Fibroblast of pulmonary artery (primary cell): ENCODE measurements at places on chromosomes 12 and 14.

- peak; percentile 79 for DNase-seq
These were observed 15.1 kb upstream of the GRIP1 start for GRCh38 chr12:66693901-66694513.

- DNase-seq, result no peak
These were observed 231.0 kb upstream of the ATP2B1 start for GRCh38 chr12:89939522-89940215.

- DNase-seq, result no peak
These were observed 110.0 kb downstream of the EPS8 start for GRCh38 chr12:15679151-15679550.

DNA sequence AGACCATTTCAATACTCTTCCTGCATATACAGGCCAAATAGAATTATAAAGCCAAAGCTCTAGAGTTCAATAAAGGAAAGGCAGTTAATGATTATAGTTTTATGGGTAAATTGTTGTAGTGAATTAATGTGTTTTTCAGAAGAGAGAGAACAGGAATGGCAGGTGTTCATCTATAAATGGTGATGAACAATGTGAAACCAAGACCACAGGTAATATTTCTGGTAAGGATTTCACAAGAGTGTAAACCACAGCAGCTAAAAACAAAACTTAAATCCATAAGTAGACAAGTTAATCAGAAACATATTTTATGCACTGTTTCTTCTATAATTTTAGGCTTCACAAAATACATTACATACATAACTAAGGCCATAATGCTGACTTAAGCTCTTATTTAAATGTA lies 204.4 kb downstream of the SYT1 start:
- no peak for DNase-seq

DNA sequence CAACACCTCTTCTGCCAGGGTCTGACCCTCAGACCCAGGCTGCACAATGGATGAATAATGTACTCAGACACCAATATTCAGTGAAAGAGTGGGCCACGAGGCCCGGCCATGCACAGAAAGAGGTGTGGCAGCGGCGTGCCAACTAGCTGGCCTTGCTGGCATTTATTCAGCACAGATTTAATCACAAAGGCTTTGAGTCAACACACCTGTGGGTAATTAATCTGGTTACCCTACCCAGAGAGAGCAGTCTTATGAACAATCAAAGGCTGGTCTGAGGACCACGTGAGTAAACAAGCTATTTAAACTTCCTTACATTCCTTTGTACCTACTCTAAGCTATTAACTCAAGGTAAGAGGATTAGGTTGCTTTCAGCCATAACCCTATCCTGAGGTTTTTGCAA lies 324.8 kb downstream of the C12orf50 start:
- DNase-seq, result no peak

- DNase-seq, result peak; percentile 6
These were observed 49.9 kb downstream of the IFNG start for GRCh38 chr12:68109444-68110217.

- peak; percentile 10 for DNase-seq
These were observed 180.0 kb downstream of the RBM19 start for GRCh38 chr12:113786107-113786506.

DNA sequence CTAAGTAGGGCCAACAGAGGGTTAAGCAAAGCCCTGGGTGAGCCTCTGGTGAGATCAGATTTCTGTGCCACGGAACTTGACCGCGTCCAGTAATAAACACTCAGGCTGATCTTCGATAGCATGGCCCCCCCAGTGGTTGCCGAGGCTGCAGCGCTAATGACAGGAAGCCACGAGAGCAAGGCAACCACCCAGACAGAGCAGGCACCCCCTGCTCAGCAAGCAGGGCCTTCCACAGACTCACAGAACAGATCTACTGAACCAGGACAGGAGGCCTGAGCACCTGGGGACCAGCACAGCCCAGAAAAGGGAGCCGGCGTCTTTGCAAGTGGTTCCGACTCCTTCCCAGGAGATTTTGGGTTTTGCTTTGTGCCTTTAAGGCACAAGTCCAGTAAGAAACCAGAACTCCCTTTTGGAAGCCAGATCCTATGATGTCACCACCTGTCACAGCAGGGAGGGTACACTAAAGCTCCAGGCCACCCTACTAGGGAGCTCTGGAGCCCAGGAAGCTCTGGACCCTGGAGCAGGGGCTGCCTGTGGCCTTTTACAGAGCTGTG lies 42.3 kb downstream of the BCL11B start:
- DNase-seq, result no peak

- DNase-seq, result no peak
These were observed 16.6 kb upstream of the JDP2 start for GRCh38 chr14:75411214-75411540.

DNA sequence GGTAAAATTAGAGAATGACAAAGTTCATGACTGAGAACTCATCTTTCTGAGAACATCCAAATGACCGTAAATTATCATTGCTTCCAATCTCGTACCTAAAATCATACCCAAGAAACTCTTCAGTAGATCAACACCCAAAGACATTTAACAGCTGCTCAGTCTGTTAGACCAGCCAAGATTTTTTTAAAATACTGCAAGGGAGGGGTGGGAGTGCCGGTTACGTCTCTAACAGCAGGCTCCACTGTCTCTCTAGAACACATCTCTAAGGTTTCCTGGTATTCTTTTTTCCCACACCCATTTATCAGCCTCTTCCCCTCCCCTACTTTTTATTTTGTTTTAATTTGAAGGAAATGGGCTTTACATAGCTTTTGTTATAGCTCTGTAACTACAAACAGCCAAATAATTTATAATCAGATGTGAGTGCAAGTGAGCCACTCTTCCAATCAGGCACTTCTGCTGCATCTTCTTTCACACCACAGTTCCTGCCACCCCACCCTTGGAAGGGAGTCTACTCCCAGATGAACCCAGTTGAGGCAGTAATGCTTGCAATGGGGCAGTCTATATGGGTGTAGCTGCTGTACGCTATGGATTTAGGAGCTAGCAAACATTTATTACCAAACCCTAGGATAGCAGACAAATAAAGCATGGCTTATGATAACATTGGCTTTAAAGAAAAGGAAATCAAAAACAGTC lies 21.9 kb downstream of the PTPRB start:
- DNase-seq, result no peak

GRCh38 chr12:81136519-81136918 lies 58.6 kb downstream of the ACSS3 start:
- no peak for DNase-seq
